ENCODE measurements at places on chromosomes 16 and 17.

DNA sequence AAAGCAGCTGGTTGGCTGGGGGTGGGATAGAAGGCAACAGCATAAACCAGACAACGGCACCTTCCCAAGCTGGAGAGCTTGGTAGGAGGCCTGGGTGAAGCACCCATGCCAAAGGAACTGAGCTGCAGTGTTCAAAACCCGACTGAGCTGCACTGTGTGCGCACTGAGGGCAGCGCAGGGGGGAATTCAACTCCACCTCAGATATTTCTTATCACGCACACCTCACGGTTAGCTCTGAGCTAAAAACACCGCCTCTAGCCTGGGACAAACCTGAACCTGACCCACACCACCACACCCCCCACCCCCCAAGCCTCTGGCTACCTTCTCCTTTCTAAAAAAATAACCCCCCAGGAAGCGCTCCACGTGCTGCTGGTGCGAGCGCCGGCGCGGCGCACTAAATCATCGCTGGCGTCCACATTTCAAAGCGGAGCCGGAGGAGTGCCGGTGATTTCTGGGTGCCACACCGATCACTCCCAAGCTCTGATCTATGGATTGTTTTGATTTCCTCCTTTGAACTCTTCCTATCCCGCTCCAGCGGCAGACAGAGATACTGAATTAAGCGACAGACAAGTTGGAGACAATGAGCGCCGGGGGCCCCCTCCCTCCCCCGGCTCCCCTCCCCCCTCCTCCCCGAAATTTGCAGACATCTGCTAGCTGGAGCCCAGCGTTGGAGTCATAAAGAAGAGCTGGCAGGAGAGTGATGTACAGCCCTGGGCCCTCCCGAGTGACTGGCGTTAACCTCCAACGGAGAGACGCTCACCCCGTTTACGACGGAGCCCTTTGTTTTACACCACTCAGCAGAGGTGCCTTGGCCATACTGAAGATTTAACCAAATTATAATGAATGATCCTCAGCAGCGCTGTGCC, 85.0 kb downstream of the NOG start:
- DNase-seq: no peak

GRCh38 chr16:7025616-7026190, 306.9 kb upstream of the RBFOX1 start:
- no peak for DNase-seq

- no peak for DNase-seq
These were observed 79.5 kb downstream of the TIMM22 start for GRCh38 chr17:1076299-1076981.

GRCh38 chr16:86918637-86919036, 340.3 kb downstream of the FOXL1 start:
- no peak for DNase-seq

DNA sequence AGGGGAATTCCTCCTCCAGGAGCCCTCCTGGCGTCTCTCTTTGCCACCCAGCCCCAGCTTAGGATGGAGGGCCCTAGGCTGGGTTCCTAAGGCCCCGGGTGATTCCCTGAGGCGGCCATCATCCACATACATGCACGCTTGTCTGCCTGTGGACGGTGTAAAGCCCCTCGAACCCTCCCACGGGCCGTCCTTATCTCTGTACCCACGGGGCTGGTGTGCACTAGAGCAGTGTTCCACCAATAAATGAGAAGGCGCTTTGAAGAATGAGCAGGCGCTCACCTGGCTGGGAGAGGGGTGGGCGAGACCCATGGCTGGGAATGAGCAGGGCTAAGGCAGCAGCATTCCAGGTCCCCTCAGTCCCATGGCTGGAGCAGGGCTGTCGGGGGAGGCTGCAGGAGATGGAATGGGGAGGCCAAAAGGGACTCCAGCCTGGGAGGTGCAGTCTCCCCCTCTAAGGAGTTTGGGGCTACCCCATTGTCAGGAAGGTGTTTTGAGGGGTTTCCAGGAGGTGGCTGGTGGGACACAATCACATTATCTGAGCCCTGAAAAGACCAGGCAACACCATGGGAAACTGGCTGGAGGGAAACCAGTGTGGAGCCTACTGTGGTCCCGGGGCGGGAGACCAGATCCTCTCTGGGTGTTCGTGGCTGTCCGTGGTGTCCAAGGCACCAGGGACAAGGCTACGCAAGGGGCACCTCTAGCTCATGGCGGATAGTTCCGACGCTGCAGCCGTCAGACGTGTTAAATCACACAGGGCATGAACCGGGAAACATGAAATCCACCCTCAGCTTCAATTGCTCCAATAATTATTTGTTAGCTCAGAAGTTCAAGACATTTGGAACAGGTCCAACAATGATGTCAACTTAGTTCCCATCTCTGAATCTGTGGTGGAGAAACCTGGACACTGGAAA, 87.5 kb upstream of the DNAH17 start:
- DNase-seq: no peak
